ENCODE measurements at places on chromosomes 2 and 18. TPM values are rescaled to one million over a fixed set of nuclear protein-coding genes. Genes with fewer than 3 reads are reported as not detected.

The TTR gene
- not detected for total RNA-seq

The TCF7L1 gene
- total RNA-seq: 2.0 TPM

The TDRD15 gene
- total RNA-seq: not detected

The ASPRV1 gene
- 0.62 TPM for total RNA-seq

The LIMS3 gene
- 0.15 TPM for total RNA-seq
